ENCODE measurements at places on chromosomes 3 and 15. TPM values are rescaled to one million over a fixed set of nuclear protein-coding genes. Genes with fewer than 3 reads are reported as not detected.

DNA sequence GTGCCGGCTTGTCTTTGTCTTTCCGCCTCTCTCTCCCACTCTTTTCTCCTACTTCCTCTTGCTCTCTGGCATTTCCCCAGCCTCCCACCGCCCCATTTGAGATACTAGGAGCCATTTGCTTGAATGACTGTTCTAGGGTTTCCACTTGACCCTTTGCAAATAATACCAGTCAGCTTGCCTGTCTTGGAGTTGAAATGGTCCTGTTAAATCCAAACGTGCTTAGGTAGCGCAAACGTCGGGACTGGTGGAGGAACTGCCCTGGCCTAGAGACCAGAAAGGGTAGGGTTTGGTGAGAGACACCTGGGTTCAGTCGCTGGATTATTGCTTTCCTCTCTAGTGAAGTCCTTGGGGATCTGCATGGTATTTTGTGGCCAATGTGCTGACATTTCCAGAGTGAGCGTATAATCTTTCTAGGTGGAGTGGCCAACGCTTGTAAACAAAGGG, 10.6 kb downstream of the ZIC1 start:
- no peak for DNase-seq

SLC22A13 gene
- total RNA-seq, result 0.13 TPM

- peak; percentile 52 for DNase-seq
These were observed 825.5 kb downstream of the EPHA3 start for GRCh38 chr3:89932882-89933281.

ITGB5 gene
- total RNA-seq, result 256 TPM

- DNase-seq, result peak; percentile 96
These were observed 4.2 kb downstream of the PLXND1 start for GRCh38 chr3:129602309-129602708.

LMAN1L gene
- total RNA-seq, result not detected

DNA sequence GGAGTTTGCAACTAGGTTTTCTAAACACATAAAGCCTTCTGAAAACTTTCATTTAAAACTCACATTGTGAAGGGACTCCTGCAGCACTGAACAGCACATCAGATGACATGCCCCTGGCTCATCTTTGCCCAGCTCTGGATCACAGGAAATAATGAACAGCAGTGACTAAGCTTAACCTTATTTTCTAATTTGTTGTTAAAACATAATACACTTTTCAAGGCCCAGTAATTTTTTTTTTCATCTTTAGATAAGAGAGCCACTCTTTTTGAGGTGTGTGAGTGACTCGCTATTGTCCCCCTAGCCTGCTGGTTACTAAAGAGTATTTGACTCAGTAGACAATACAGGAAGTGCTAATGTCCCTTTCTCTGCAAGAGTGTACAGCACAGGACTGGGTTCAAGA, 204.0 kb downstream of the OSBPL10 start:
- DNase-seq, result no peak

NDN gene
- 40.1 TPM for total RNA-seq

DNA sequence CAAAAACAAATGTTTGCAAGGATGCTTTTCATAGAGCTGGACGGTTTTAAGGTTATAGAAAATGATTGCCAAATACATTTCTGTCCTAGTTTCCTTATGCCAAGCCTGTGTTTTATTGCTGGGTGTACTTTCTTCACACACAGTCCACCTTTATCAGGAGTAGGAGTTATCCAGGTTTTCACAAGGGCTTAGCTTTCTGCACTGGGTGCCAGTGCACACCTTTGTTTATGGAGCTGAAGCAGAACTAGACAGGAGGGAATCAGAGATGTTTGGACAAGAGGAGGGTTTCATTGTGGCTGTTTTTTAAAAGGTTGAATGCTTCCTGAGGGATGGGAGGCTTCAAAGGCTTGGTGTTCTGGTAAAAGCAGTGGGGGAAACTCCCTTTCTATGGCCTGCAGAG, 29.5 kb upstream of the FAM3D start:
- DNase-seq, result no peak
